ENCODE measurements at places on chromosomes 4 and X.

DNA sequence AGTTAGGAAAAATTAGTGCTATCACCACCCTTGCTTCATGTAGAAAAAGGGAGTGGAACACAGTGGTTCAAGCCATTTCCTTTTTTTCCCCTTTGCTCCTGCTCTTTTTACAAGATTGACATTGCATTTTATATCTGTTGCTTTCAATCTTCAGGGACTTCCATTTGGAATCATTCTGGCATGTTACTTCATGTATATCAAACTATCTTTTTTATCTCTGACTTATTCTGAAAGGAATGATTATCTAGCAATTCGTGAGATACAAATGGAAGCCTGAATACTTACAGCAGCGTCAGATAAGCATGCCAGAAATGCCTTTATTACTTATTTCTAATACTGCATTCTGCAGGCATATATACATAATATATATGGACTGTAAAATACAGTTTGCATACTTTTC is 20.4 kb downstream of the ADGRL3 start:
- no peak for DNase-seq

GRCh38 chr4:9964879-9965278 is 56.4 kb downstream of the SLC2A9 start:
- no peak for DNase-seq

GRCh38 chrX:13093529-13094140 is 49.2 kb upstream of the FAM9C start:
- peak; percentile 56 for DNase-seq

DNA sequence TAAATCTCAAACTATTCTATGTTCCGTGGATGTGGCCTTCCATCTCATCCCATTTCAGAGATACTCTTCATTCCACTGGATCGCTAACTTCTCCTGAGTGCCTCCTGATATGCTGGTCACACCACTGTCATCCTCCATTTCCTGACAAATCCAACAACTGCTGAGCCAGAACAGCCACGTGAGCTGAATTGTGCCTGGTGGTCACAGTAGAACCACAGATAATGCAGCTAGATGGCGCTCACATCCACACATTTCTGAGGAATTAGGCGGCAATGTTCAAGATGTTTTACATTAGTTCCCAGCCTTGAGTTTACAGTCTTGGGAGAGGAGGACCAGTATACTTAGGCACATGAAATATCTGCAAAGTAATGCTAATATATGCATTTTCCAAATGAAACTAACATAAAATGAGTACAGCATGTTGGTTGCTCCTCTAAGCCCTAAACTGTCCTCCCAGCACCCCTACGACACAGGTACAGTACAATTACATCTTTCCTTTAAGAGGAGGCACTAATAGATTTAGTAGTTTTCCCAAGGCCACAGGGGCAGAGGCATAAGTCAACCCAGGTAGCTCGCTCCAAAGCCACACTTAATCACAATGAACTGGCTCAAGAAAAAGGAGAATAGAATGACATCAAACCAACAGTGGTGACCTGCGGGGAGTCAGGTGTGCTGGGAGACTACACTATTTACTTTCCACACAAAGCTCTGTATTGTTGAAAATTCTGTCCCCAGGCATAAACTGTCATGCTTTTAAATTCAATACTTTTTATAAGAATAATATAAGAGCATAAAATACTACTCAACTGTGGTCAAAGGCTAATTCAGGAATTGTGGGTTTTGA is 134.2 kb downstream of the CHIC2 start:
- DNase-seq, result peak; percentile 70

- no peak for DNase-seq
Observed at GRCh38 chrX:63258144-63258543, 93.0 kb downstream of the SPIN4 start.

DNA sequence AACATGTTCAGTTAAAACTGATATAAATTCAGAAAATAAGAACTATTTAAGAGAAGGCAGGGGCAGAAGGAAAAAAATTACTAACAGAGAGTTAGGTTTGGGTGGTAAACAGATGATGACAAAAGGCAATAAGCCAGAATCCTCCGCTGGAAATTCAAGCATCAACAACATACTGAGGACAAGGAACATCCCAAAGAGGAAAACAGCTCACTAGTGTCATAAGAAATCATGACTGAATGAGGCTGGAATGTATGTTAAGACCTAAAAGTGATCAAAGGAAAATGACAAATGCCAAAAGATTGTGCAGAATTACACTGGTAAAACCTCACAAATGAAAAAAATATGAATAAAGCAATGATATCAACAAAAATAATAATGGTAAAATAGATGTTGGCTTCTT is 88.4 kb downstream of the WDFY3 start:
- DNase-seq, result no peak

DNA sequence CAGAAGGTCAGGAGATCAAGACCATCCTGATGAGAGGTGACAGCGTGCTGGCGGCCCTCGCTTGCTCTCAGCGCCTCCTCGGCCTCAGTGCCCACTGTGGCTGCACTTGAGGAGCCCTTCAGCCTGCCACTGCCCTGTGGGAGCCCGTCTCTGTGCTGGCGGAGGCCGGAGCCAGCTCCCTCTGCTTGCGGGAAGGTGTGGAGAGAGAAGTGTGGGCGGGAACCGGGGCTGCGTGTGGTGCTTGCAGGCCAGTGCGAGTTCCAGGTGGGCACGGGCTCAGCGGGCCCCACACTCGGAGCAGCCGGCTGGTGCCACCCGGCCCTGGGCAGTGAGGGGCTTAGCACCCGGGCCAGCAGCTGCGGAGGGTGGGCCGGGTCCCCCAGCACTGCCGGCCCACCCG is 286.9 kb downstream of the RAPGEF2 start:
- no peak for DNase-seq

Measured in CD4-positive, alpha-beta T cell treated with Interleukin-17A for 4 hours (primary cell).